Kidney capillary endothelial cell (primary cell): ENCODE measurements at places on chromosomes 6 and 20.

DNA sequence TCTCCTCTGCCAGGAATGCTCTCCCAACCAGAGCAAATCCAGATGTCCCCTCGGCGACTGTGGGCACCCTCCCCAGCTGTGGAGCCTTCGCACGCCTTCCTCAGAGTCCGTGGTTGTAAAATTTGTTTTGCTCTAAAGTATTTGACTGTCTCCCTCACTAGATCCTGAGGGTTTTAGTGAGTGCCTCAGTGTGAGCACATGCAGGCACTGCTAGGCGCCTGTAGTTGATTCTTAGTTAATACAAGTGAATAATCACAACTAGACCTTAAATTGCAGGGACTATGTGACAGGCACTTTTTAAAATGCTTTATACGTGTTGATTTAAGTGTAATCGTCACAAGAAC is 680 bp upstream of the MTCH1 start:
- DNase-seq: no peak

GRCh38 chr6:63529498-63529897 is 42.8 kb upstream of the LOC128125822 start:
- DNase-seq: no peak

DNA sequence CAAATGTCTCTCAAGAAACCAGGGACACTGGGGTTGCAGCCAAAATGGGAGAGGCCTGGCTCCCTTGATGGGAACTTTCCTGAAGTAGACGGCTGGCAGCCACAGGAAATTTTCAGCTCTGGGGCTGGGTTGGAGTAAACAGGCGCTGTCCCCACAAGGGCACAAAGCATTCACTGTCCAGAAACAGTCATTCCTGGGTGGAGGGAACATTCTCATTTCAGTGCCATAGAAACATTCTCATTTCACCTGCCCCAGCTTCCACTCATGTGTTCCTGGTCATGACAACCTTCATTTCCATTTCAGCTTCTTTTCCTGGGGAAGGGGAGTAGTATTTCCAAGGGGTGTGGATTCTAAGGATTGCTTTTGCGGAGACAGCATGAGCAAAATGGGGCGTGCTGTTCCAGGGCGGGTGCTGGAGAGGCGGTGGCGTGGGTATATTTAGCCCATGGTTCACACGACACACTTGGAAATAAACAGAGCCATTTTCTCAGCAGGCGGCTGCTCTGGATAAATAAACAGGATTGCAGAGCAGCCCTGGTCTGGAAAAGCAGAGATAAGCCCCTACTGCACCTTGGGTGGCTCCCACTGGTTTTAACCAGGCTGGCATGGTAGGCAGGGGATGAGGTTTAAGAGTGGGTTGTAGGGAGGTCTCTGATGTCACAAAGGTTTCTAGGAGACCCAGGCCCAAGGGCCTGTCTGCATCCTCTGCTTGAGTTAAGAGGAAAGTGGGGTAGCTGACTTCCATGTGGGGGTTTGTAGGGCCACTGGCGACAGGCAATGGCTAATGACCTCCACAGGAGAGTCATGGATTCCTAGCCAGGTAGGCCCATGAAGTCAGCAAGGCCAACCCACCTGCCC is 32.9 kb downstream of the COX4I2 start:
- DNase-seq: no peak

- DNase-seq: no peak
Measured at GRCh38 chr20:36277546-36277945, 28.6 kb upstream of the DLGAP4 start.

GRCh38 chr6:114897536-114897935 is 554.7 kb upstream of the HS3ST5 start:
- no peak for DNase-seq

GRCh38 chr20:34129518-34130162 is 17.6 kb upstream of the EIF2S2 start:
- peak; percentile 75 for DNase-seq

DNA sequence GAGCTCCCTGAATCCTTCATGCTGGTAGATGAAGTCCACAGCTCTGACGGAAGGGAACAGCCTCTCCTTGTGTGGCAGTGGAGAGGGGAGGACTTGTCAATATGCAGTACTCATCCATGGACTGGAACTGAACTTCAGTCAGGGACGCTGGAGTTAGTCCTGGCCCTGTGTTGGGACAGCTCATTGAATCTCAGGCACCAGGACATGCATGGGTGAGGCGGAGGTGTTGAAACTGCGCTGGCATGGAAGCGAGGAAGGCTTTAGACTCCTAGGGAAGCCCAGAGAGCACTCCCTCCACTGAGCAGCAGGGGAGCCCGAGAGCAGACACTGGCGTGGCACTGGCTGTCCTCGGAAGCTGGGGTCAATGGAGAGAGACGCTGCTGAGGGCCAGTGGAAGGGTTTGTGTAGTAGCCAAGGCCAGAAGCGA is 161.3 kb upstream of the GGTLC1 start:
- DNase-seq: no peak

DNA sequence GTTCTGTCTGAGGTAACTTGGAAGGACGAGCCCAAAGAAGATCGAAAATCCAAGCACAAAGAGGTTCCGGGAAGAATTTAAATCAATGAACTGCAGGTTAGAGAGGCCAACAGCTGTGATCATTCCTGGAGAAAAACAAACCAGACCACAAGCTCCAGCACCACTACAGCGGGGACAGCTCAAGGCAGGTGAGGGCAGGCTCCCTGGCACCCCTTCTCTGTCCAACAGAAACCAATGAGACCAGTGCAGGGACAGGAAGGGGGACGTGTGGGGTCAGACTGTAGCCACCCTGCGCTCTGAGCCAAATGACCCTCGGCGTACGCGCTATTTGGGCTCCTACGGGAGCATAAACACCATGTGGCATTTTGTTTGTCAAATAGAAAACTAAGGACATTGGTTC is 139.3 kb downstream of the SLC23A2 start:
- no peak for DNase-seq

DNA sequence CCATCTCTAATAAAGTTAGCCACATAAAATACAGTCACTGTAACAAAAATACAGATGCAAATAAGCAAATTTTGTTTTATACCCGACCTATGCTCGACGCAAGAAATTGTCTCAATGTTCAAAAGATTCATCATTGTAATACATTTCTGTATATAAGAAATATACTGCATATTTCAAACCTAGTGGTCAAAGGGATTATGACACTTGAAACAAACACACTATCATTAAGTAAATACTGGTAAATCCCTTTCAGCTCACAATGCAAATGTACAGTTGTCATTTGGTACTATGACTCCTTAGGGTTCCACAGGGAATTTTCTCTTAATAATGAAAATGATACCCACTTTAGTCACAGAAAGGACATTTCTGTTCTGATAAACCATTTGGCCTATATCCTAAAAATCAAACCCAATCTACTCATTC is 2.2 kb downstream of the HIVEP2 start:
- peak; percentile 55 for DNase-seq

DNA sequence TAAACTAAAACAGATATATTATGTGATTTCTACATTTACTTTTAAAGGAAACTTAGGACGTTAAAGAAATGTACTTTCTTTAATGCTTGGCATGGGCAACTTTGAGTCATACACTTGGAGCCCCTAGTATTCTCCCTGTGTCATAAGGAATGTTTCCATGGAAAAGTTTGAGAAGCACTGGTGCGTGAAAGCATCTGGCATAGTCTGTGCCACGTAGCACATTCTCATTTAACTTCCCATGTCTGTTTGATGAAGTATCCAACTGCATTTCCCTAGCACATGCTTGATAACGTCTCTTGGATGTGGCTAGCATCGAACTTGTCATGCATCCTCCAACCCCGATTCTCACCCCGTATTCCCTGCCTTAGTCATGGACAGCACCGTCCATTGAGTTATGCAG is 172.0 kb downstream of the TBC1D7 start:
- no peak for DNase-seq

GRCh38 chr20:44714701-44715498 is at the start of gene CCN5:
CCN5 (plus strand) TSS chr20:44715369; CDS start chr20:44715391, 22 bp downstream.
- no peak for DNase-seq

DNA sequence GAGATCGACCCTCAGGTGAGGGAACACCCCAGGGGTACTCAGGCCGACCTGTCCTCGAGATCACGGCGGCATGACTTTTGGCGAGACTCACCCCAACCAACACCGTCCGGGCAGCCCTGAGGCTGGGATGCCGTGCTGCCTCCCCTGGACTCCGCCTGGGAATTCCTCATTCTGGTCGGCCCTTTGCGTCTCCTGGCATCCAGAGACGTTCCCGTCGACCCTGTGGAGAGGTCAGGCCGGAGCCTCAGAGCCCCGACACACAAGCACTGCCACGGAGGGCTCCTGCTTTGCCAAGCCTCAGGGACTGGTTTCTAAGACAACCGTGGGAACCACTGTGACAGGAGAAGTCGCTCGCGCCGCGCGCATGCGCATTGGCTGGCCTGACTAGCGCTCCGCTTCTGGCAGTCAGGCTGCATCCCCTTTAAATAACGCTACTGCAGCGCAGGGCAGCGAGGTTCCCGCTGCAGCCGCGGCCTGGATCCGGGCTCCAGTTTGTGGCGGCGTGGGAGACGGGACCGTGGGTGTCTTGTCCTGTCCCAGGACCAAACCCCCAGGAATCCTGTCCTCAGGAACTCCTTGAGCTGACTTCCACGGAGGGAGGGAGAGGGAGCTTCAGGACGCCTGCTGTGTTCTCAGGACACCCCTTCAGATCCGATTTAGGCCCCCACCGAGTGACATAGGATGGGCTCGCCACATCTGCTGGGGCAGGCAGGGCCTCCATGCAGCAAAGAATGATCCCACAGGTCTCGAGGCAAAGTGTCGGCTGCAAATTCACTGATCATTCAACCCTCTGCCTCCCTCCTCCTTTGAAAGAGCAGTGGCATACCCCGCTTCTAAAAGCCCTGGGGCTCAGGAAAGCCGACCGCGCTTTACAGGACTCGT is 163.2 kb upstream of the ZNF337 start:
- DNase-seq: peak; percentile 55

GRCh38 chr6:2285510-2285909 is 40.1 kb upstream of the GMDS start:
- DNase-seq: no peak

DNA sequence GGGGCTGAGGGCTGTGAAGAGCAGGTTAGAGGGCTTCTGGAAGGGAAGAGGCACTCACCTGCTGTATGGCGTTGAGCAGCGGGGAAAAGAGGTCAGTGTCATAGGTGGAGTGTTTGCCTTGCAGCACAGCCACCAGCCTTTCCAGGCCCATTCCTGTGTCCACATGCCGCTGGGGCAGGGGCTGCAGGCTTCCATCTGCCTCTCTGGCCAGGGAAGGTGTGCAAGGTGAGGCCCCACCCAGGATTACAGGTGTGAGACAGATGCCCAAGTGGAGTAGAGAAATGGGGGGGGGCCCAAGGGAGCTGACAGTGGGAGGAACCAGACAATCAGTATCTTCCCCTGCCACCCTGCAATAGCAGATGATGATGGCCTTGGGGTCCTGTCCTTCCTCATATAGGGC is 2.9 kb downstream of the AARS2 start:
- no peak for DNase-seq

DNA sequence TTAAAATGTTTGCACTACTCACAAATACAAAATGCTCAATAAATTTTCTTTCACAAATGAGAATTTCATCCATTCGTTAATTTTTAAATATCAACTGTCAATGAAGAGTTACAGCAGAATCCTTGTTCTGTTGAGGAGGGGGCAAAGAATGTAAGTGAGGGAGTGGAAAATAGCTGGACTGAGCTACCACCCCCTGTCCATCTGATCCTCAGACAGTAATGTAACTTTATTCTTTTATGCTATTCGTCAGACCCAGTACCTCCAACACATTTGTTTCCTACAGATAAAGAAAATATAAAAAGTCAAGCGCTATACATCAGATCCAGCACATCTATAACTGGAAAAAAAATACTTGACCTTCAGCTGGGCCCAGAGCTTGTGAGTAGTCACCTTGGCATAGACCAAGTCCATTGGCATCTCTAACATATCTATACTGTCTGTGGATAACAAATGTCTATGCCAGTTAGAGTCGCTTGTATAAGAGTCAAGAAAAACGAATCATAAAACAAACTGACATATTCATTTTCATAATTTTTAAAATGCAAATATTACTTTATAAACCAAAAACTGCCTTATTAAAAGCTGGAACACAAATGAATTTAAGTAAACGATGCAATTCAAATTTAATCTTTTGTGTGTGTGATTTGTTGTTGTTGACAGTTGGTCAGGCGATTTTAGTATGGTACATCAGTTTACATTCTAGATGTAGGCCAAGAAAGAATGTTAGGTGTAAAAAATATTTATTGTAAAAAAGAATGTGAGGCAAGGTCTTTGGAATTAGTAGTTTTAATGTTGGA is 57.2 kb upstream of the HFE start:
- DNase-seq: no peak

DNA sequence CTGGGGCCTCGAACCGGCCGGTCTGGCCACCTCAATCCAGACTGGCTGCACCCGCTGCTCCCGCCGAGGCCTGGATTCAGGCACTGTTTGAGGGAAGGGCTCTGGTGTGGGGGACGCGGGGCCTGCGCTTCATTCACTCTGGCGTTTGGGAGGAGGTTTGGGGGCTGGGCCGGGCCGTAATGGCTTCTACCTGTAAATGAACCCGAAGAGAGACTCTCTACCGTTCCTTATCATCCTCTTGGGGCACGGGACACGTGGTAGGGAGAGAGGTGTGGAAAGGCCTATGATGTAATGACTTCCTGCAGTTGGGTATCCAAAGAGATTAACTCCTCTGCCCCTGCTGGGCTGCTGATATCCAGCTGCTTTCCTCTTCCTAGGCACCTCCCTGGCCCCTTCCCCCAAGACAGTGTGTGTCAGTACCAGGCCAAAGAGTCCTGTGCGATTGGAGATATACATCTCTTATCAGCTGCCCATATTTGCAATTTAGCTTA is 1.8 kb downstream of the FOXO3 start:
- no peak for DNase-seq

- no peak for DNase-seq
Measured at GRCh38 chr20:49941456-49941855, 5.3 kb downstream of the RNF114 start.

GRCh38 chr20:57787151-57787989 is 77.6 kb upstream of the PMEPA1 start:
- DNase-seq: no peak

- DNase-seq: no peak
Measured at GRCh38 chr6:19554356-19555225, 282.6 kb upstream of the ID4 start.

GRCh38 chr6:113380591-113380990 is 476.6 kb upstream of the MARCKS start:
- no peak for DNase-seq

GRCh38 chr6:124742971-124743370 is 219.3 kb upstream of the RNF217 start:
- no peak for DNase-seq

- DNase-seq: no peak
Measured at GRCh38 chr6:24900917-24901697, 34.7 kb downstream of the RIPOR2 start.

- DNase-seq: peak; percentile 73
Measured at GRCh38 chr6:31203345-31203979, 33.0 kb upstream of the POU5F1 start.

- no peak for DNase-seq
Measured at GRCh38 chr20:6802227-6802626, 34.7 kb downstream of the BMP2 start.

GRCh38 chr20:61659994-61660346 is 405.7 kb downstream of the TAF4 start:
- DNase-seq: no peak

DNA sequence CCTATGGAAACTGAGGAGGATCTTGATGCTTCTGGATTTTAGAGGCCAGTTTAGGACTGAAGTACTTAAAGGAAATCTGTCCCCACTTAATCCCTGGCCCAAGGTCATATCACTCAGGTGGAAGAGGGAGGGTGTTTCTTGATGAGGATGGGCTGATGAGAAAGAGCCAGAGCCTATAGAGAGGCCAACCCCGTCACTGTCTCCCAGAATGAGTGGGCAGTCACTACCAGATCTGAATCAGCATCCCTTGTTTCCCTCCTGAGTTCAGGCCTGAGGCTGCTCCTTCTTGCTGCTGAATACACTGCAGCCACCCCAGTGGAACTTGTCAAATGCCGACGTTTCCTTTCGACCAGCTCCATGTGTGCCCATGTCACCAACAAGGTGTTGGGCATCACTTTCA is 14.8 kb downstream of the ARMC12 start:
- DNase-seq: no peak
